CD4-positive, alpha-beta T cell treated with Interferon alpha-2 for 1 hour (primary cell): ENCODE measurements at places on chromosomes 5 and 9.

GRCh38 chr5:141527426-141527825 lies 38.5 kb downstream of the PCDHGC5 start:
- DNase-seq, result no peak

GRCh38 chr9:131678499-131679111 lies 61.3 kb downstream of the RAPGEF1 start:
- peak; percentile 78 for DNase-seq

DNA sequence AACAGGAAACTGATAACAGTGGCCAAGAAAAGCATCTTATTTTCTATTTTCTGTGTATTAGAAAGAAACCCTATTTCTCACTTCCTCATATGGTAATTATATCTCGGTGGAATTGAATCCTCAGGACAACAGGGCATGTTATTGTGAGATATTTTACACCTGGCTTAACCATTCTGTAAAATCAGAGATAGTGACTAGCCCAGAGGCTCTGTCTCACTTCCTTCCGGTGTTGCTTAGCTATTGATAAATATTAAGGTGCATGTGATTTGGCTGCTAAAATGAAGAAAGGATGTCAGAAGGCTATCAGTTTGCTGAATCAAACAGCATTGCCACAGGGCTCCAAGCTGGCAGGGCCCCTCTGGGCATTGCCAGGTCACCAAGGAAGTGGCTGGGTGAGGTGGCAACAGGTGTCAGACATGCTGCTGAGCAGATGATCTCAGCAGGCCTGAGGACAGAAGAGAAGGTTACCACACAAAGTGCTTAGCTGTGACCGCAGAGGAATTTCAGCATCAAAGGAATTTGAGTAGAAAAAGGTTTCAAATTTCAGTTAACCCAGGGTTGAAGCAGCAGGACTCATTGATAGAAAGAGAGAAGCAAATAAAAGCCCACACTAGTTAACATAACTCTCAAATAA lies 330.7 kb downstream of the PDE4D start:
- DNase-seq, result peak; percentile 72

- DNase-seq, result no peak
Measured at GRCh38 chr5:180806351-180807011, 3.9 kb upstream of the MGAT1 start.

- no peak for DNase-seq
Measured at GRCh38 chr5:150562832-150563231, 54.9 kb downstream of the NDST1 start.

DNA sequence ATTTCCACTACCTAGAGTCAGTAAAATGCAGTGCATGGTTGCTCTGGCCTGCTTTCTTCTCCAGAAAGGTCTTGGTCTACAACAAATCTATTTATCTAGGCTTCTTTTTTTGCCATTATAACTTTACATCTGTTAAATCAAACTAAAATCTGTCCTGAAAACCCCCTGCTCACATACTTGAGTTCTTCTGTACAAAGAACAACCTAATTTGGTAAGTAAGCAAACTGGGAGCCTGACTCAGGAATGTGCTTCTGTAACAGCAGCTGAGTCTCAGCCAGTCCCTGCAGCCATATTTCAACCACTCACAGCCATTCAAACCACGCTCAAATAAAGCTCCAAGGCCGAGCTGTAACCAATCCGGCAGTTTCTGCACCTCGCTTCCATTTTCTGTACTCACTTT lies 95.8 kb downstream of the PLPP1 start:
- DNase-seq, result no peak

GRCh38 chr5:170584450-170585058 lies 80.7 kb downstream of the KCNIP1 start:
- DNase-seq, result no peak

DNA sequence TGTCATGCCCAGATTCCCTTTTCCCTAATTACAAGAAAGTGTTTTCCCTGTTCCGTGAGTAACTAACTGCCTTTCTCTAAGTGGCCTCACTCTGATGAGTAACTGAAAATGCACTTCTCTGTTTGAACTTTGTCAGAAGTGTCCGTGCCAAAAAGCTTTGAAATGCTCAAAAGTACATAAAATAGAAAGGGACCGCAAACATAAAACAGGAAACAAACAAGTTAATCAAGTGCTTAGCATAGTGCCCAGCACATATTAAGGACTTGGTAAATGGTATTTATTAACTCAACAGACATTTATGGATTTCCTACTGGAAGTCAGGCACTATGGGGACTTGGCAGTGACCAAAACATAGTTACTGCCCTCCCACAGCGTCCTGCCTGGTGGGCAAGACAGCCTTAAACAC lies 22.3 kb downstream of the AQP3 start:
- no peak for DNase-seq

GRCh38 chr5:66992547-66992946 lies 204.1 kb downstream of the CD180 start:
- no peak for DNase-seq

- no peak for DNase-seq
Measured at GRCh38 chr9:69213647-69214046, 39.6 kb downstream of the TJP2 start.

GRCh38 chr5:75053054-75053303 lies 621 bp upstream of the GCNT4 start:
- no peak for DNase-seq

GRCh38 chr9:76444322-76444929 lies 14.6 kb upstream of the GCNT1 start:
- no peak for DNase-seq

DNA sequence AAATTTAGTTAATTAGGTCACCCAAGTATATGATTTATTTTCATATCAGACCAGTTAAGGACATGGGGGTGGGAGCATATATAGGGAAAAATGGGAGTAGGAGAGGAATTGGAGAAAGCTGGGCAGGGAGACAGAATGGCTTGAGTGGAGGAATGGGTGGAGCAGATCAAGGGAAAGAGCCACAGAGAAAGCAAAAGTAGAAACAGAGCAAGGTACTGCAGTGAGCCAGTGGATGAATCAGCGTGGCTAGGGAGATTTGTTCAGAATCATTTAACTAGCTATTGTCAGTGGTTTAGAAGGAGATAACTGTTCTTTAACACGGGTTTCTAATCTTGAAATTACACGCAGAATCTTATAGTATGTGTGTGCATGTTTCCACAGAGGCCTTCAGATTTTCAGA lies 37.4 kb downstream of the SNX24 start:
- DNase-seq, result no peak

DNA sequence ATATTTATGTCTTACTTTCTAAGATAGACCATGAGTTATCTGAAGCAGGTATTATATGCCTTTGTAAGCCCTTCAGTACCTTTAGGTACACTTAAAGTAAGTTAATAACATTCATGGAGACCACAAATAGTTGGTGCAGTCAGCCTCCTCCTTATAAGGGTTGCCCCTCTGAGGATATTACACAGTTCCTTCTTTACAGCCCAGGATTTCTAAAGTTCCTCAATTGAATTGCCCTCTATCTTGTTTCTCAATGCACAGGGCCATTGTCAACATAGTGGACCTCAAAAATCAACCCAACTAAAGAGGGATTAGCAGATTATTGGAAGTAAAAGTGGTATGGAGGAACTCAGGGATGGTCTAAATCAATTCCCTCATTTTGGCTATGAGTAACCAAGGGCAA lies 50.3 kb downstream of the HMHB1 start:
- DNase-seq, result no peak

GRCh38 chr9:108184941-108185340 lies 670.8 kb downstream of the ACTL7B start:
- peak; percentile 1 for DNase-seq

GRCh38 chr9:8282535-8282934 lies 483.0 kb upstream of the DMAC1 start:
- no peak for DNase-seq

GRCh38 chr5:150779397-150780186 lies 1.0 kb downstream of the SMIM3 start:
- DNase-seq, result no peak

DNA sequence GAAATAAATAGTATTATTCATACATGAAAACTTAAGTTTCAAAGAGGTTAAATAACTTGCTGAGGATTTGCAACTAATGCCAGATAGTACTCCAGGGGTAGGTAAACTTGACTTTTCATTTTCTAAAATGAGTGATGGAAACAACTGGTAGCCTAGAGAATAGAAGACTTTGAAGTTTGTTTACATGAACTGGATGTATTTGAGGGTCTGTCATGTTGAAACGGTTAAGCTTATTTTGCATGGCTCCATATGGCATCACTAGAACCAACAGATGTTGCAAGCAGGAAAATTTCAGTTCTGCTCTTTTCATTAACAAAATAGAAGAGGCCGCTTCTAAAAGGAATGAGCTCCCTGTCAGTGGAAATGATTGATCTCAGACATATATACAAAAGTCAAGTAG lies 105.1 kb upstream of the SGCD start:
- DNase-seq, result no peak

- DNase-seq, result no peak
Measured at GRCh38 chr9:92992549-92992948, 45.2 kb downstream of the FGD3 start.

GRCh38 chr9:133730994-133731715 lies 7.0 kb downstream of the SARDH start:
- DNase-seq, result no peak

GRCh38 chr5:172918421-172919371 lies 40.5 kb upstream of the RPL26L1 start:
- DNase-seq, result peak; percentile 30

- DNase-seq, result no peak
Measured at GRCh38 chr9:129549684-129550083, 71.2 kb downstream of the C9orf50 start.

- DNase-seq, result no peak
Measured at GRCh38 chr5:72951671-72952468, 4.0 kb upstream of the FCHO2 start.

DNA sequence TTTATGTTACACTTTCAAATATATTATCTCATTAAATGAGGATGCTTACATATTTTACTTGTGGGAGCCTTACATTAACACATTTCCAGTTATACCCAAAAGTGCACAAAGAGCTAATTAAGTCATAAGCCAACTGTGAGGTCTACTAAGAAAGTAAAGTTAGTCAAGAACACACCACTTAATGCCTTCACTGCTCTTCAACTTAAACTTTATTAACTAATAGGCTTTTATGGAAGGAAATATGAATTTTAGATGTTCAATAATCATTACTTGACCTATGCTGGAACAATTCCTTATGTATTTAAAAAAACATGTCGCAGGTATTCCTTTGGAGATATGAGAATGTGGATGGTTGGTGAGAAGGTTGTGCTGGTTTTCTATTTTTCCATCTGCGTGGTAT lies 3.4 kb downstream of the ST8SIA4 start:
- no peak for DNase-seq

- DNase-seq, result no peak
Measured at GRCh38 chr5:74949976-74950375, 83.8 kb upstream of the FAM169A start.

- no peak for DNase-seq
Measured at GRCh38 chr9:36625006-36625615, 52.4 kb downstream of the MELK start.

GRCh38 chr5:132815454-132815853 lies 2.4 kb downstream of the SOWAHA start:
- DNase-seq, result no peak

- DNase-seq, result no peak
Measured at GRCh38 chr9:107874591-107875369, 385.2 kb upstream of the KLF4 start.

DNA sequence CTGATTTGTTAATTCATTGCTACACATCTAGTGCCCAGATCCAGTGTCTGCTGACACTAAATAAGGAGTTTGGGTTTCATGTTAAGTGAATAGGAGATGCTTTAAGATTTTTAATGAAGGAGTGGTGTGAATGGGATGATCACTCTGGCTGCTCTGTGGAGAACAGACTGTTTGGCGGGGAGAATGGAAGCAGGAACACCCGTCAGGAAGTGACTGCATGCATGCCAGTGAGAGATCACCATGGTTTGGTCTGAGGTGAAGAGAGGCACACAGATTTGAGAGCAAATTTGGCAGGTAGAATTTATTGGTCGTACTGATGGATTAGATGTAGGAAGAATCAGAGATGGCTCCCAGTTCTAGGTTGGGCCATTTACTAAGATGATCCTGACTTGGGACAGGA lies 19.8 kb downstream of the ATP6V0E1 start:
- no peak for DNase-seq

DNA sequence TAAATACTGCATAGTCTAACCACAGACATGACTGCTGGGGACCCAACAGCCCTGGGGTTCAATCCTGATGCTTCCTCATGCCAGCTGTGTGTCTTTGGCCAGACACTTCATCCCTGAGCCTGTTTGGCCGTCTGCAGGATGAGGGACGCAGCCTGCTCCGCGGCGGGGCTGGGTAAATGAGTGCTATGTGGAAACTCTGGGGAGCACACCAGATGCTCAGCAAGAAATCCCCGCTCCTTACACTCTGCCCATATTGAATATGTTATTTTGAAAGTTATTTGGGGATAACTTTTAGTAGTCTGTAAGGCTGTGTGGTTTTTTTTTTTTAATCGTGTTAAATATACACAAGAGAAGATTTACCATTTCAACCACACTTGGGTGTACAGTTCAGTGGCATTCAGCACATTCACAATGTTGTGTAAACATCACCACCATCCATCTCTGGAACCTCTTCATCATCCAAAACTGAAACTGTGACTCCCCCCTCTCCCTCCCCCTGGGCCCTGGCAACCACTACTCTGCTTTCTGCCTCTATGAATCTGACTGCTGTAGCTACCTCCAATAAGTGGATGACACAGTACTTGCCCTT lies 42.7 kb downstream of the SH3PXD2B start:
- DNase-seq, result no peak

- DNase-seq, result no peak
Measured at GRCh38 chr5:1037671-1038416, 29.2 kb downstream of the NKD2 start.

- DNase-seq, result no peak
Measured at GRCh38 chr9:23194281-23194680, 631.8 kb downstream of the ELAVL2 start.

- DNase-seq, result no peak
Measured at GRCh38 chr9:118761016-118761790, 608.0 kb downstream of the BRINP1 start.

- DNase-seq, result no peak
Measured at GRCh38 chr9:129542741-129543140, 78.2 kb downstream of the C9orf50 start.

DNA sequence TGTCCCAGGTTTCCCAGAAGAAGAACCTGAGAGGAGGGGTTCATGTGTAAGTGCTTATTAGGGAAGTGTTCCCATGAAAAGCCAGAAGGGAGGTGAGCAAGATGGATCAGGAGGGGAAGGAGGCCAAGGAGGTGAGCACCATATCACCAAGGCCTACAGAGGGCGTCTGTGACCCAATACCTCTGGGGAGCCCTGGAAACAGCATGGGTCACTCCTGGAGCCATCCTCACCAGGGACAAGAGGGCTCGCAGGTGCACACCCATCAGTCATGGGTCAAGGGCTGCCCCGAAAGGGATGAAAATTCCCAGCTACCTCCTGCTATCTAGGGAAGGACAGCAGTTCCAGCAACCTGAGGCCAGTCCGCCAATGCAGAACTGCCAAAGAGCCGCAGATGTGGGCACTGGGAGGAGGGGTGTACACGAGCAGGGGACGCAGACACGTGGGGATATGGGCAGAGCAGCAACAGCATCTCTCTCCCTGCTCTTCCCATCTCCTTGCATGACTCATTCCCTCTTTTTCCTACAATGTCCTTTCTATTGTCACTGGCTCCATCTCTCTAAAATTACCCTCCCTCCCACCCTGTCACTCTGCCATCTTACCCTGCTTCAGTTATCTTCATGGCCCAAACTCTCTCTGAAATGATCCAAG lies 167.6 kb upstream of the FSTL4 start:
- no peak for DNase-seq
